ENCODE measurements at places on chromosomes 3 and 15.

DNA sequence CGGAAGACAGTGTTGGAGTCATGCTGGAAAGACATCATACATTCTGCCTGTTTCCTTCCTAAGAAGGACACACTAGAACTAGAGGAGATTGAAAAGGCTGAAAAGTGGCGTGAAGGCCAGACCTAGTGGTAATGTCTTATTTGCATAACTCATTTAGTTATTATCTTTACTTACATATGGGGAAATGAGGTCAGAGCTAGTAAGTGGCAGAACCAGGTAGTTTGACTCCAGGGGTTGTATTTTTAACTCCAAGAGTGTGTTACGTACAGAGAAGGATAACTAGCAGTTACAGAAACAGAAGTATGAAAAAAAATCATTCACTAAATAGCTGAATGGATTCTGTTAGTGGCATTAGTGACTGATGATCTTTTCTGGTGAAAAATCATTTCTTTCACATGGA is 108.0 kb downstream of the MITF start:
- DNase-seq: no peak

GRCh38 chr3:43448098-43448497 is 161.8 kb downstream of the SNRK start:
- DNase-seq: no peak

GRCh38 chr15:34242331-34242710 is 17.5 kb downstream of the EMC4 start:
- no peak for DNase-seq

GRCh38 chr3:46508850-46509591 is 11.2 kb downstream of the RTP3 start:
- DNase-seq: no peak

DNA sequence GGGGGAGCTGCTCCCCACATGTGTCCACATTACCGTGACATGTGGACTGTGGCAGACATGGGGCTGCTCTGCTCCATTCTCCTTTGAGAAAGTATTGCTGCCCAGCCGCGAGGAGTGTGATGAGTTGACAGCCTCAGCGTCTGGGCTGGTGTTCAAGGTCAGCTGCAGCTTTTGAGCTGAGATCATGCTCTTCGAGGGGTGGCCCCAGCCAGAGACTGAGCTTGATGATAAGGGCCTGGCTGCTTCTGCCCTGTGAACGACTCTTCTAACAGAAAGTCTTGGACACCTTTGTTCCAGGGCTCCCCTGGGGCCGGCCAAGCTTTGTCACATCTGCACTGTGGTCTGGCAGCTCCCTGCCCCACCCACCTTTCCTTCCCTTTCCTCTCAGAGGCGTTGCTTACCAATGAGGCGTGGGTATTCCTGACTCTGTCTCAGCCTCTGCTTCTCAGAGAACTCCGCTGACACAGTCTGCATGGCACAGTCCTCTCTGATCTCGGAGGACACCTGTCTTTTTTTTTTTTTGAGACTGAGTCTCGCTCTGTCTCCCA is 86.6 kb downstream of the CHRD start:
- DNase-seq: no peak

DNA sequence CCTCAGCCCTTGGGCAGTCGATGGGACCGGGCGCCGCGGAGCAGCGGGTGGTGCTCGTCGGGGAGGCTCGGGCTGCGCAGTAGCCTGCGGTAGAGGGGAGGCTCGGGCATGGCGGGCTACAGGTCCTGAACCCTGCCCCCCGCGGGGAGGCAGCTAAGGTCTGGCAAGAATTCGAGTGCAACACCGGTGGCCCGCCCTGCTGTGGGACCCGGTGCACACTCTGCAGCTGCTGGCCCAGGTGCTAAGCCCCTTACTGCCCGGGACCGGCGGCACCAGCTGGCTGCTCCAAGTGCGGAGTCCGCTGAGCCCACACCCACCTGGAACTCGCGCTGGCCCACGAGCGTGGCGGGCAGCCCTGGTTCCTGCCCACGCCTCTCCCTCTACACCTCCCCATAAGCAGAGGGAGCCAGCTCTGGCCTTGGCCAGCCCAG is 377.7 kb upstream of the RBMS3 start:
- no peak for DNase-seq

- no peak for DNase-seq
These were observed 11.4 kb downstream of the ANPEP start for GRCh38 chr15:89802986-89803824.

All from HTR-8/SVneo (cell line).